ENCODE measurements at places on chromosomes 5 and 9.

- DNase-seq = no peak
These were observed 45.5 kb downstream of the FOCAD start for GRCh38 chr9:20729523-20729922.

- no peak for DNase-seq
These were observed 106.3 kb downstream of the DAPK1 start for GRCh38 chr9:87603854-87604490.

DNA sequence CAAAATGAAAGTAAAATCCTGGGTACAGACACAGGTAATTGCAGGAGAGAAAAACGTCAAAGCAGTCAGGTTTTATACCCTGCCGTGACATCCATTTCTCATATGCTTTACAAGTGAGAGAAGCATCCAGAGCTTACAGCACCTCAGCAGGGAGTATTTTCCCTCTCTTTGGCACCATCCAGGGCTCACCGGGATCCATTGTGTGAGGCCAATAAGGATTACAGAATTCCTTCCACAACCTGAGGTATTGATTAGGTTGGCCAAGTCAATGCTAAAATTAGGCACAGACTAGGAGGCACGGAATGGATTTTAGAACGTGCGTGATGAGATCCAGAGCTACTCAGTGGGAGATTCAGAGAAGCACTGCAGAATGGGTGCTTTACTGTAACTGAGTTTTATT is 296.6 kb downstream of the FBXL7 start:
- DNase-seq = no peak

GRCh38 chr5:170312301-170312595 is 14.7 kb upstream of the LCP2 start:
- no peak for DNase-seq

GRCh38 chr5:99187611-99188010 is 258.8 kb upstream of the CHD1 start:
- DNase-seq = no peak

Data from stimulated activated CD8-positive, alpha-beta memory T cell treated with anti-CD3 and anti-CD28 coated beads, Interleukin-4, amount 100 ng/mL, for 1 hour (primary cell).